Smooth muscle cell of the pulmonary artery (primary cell): ENCODE measurements at places on chromosomes 1 and 21. TPM values are rescaled to one million over a fixed set of nuclear protein-coding genes. Genes with fewer than 3 reads are reported as not detected.

HTR1D gene
- not detected in 2 replicates for total RNA-seq

DNAJB4 gene
- total RNA-seq: 44.1 and 108 TPM in 2 replicates

ASCL5 gene
- not detected in 2 replicates for total RNA-seq

MTARC2 gene
- total RNA-seq: 5.3 and 10.5 TPM in 2 replicates

TLCD4 gene
- total RNA-seq: 0.26 and 1.2 TPM in 2 replicates

S100A3 gene
- total RNA-seq: 1.7 and 4.4 TPM in 2 replicates

S100B gene
- total RNA-seq: 0.40 and 1.4 TPM in 2 replicates

IQGAP3 gene
- 6.0 and 16.6 TPM in 2 replicates for total RNA-seq

PTGFR gene
- total RNA-seq: 3.3 and 28.9 TPM in 2 replicates

KCNA3 gene
- total RNA-seq: 0.07 TPM in 1 of 2 replicates, not detected in the other

OR10J1 gene
- total RNA-seq: not detected in 2 replicates

ADORA1 gene
- 0.65 and 0.96 TPM in 2 replicates for total RNA-seq

PPM1J gene
- 1.0 and 1.5 TPM in 2 replicates for total RNA-seq

DNM3 gene
- 0.76 and 0.78 TPM in 2 replicates for total RNA-seq

SLFNL1 gene
- 0.46 and 0.86 TPM in 2 replicates for total RNA-seq

FCRLB gene
- 1.6 and 2.9 TPM in 2 replicates for total RNA-seq

ATP1A2 gene
- 1.5 TPM in 2 replicates for total RNA-seq

GCSAML gene
- total RNA-seq: 0.13 TPM in 1 of 2 replicates, not detected in the other

RIPPLY3 gene
- total RNA-seq: not detected in 2 replicates

BATF3 gene
- 1.8 and 3.4 TPM in 2 replicates for total RNA-seq

PALMD gene
- total RNA-seq: 2.6 and 14.5 TPM in 2 replicates

LYPD8 gene
- total RNA-seq: 0.10 TPM in 1 of 2 replicates, not detected in the other

PIGM gene
- 5.5 and 5.7 TPM in 2 replicates for total RNA-seq

GSTM1 gene
- total RNA-seq: not detected in 2 replicates

TSSK3 gene
- total RNA-seq: 0.13 and 0.17 TPM in 2 replicates

MEGF6 gene
- total RNA-seq: 87.9 and 91.8 TPM in 2 replicates

LDLRAD2 gene
- 0.13 TPM in 1 of 2 replicates, not detected in the other for total RNA-seq

PFKFB2 gene
- 5.5 and 9.5 TPM in 2 replicates for total RNA-seq

PCBP3 gene
- 2.5 TPM in 1 of 2 replicates, not detected in the other for total RNA-seq

FMN2 gene
- 17.4 and 21.0 TPM in 2 replicates for total RNA-seq

CFAP107 gene
- total RNA-seq: not detected in 2 replicates

CCDC185 gene
- total RNA-seq: not detected in 2 replicates

FALEC gene
- 0.23 and 0.33 TPM in 2 replicates for total RNA-seq

GPR157 gene
- total RNA-seq: 3.8 and 4.3 TPM in 2 replicates

GREM2 gene
- total RNA-seq: 5.4 and 14.7 TPM in 2 replicates

L1TD1 gene
- 0.13 TPM in 1 of 2 replicates, not detected in the other for total RNA-seq
